Stimulated activated CD4-positive, alpha-beta T cell treated with anti-CD3 and anti-CD28 coated beads, Interleukin-1b, Interleukin-23, amount 100 ng/mL, for 4 hours (primary cell): ENCODE measurements at places on chromosomes 2 and 18.

DNA sequence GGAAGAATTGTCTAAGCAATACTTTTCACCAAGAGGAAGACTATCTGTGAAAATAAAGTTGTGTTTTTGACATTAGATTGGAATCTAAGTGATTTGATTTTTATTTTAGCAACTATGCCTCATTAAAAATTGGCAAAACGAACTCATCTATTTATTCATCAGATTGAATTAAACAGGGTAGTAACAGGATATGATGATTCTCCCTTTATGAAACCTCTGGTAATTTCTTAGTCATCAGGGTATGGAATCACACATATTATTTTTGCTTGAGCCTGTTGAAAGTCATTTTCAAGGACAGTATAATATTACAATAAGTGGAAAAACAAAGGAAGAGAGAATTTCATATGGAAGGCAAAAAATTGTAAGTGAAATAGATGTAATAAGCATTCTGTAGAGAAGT lies 22.0 kb downstream of the ZNF804A start:
- no peak for DNase-seq

GRCh38 chr2:201908901-201909300 lies 102.6 kb downstream of the CDK15 start:
- no peak for DNase-seq

- DNase-seq, result no peak
These were observed 99.4 kb upstream of the TEX51 start for GRCh38 chr2:126799301-126799700.

GRCh38 chr18:2111456-2111855 lies 459.8 kb downstream of the METTL4 start:
- DNase-seq, result no peak

GRCh38 chr18:31721601-31722000 lies 37.2 kb upstream of the B4GALT6 start:
- DNase-seq, result no peak

DNA sequence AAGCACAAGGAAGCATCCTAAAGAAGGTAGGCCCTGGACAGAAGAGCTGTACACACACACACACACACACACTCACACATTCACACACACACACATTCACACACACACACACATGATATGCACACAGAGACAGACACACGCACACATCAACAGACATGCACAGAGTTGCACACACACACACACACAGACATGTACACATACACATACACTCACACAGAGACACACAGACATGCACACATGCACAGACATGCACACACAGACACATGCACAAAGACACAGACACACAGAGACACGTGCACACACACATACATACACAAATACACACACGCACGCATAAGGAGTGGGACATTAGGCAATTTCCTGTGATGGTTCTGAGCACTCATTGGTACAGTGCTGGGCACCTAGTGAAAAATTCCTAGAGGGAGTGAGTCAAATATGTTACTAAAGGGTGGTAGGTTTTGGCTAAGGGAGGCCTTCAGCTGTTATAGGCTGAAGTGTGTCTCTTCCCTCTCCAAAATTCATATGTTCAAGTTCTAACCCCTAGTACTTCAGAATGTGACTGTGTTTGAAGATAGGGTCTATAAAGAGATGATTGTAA lies 26.4 kb downstream of the THNSL2 start:
- DNase-seq, result no peak

DNA sequence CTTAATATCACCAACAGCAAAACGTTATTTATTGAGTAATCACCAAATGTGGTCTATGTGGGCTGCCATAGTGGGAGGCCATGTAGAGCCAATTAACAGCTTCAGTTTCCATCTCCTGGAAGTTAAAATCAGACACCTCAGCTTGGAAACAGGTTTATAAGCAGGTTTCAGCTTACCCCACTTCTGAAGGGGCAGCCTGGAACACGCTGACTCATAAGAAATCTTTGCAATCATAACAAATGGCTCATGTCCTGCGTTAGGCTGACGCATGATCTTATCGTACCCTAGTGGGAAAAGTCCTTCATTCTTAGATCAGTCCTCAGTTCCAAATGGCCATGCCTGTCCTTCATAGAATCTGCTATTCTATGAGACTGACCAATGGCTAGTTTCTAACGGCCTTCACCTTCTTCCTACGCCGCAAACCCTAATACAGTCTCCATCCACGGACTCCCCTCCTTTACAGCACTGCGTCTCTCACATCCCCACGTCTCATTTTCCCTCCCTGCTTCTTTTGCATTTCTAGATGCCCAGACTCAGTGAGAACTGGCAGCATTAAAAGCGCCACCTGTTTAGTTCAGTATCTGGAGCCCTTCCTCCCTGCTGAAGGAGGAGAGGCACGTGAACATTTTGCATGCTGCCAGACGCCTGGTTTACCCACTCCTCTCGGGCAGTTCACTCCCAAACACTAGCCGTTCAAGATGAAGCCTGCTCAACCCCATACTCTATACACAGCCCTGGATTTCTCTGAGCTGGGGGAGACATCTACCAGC lies 24.2 kb upstream of the BZW1 start:
- no peak for DNase-seq

GRCh38 chr2:183995632-183996031 lies 602.7 kb upstream of the ZNF804A start:
- DNase-seq, result no peak

- no peak for DNase-seq
These were observed 419.5 kb upstream of the CHST9 start for GRCh38 chr18:27604583-27604982.

GRCh38 chr2:234694244-234695013 lies 197.5 kb upstream of the ARL4C start:
- no peak for DNase-seq

DNA sequence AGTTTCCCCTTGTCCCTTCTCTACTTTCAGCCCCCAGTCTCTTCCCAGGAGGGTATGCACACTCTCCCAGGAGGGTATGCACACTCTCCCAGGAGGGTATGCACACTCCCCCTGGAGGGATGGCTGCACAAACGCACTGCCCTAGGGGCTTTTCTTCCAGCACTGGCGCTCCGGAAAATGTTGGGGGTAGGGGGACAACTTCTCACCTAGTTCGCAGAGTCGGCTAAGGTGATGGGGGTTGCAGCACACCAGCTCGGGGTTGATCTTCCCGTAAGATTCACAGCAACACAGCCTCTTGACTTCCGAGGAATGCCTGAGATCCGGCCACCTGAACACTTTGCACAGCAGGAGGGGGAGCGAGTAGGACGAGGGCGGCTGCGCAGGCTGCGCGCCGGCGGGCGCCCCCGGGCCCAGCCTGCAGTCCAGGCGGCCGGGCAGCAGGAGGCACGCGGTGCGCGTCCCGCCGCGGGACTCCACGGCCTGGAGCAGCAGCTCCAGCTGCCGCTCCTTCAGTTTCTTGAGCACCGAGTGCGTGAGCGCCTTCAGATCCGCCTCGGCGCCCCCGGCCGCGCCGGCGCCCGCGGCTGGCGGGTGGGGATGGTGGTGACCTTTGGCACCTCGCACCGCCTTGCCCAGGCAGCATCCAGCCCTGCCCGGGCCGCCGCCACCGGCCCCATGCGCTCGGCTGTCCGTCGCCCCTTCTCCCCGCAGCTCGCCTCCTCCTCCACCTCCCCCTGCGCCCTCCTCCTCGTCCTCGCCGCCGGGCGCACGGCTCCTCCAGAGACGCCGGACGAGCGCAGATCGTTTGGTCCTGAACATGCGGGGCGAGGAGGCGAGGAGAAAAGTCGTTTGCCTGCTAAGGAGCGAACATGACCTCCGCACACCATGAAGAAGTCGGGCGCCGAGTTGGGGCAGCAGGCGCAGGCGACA lies 894 bp downstream of the SMAD7 start:
- DNase-seq, result no peak

DNA sequence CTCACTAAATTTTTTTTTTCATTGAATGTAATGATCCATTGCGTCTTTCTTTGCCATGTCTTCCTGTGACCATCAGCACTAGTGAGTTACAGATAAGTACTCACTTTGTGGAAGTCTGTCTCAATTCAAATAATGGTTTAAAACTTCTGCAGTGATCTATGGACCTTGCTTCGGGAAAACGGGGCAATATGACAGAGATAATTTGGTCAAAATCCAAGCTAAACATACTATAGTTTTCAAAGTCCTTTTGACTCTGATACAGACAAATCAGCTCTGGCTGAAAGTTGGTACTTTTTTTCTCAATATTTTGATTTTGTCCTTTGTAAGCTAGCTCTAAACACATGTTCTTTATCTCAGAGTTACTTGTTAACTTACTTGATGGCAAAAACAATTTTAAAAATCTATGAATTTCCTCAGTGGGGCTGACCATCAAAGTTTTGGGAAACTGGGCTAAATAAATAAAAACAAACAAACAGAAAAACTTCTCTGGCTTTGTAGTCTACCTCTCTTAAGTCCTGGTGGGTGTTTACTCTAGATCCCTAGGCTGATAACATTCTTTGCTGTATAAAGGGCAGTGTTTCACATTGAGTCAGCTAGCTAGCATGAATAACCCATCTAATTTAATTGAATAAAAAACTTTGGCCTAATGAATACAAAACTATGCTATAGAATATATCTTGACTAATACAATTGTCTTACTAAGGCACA lies 327.6 kb downstream of the RDH14 start:
- DNase-seq, result no peak

- DNase-seq, result no peak
These were observed 7.0 kb upstream of the AOX1 start for GRCh38 chr2:200578778-200579177.

GRCh38 chr2:142907653-142908052 lies 30.2 kb downstream of the KYNU start:
- DNase-seq, result no peak

DNA sequence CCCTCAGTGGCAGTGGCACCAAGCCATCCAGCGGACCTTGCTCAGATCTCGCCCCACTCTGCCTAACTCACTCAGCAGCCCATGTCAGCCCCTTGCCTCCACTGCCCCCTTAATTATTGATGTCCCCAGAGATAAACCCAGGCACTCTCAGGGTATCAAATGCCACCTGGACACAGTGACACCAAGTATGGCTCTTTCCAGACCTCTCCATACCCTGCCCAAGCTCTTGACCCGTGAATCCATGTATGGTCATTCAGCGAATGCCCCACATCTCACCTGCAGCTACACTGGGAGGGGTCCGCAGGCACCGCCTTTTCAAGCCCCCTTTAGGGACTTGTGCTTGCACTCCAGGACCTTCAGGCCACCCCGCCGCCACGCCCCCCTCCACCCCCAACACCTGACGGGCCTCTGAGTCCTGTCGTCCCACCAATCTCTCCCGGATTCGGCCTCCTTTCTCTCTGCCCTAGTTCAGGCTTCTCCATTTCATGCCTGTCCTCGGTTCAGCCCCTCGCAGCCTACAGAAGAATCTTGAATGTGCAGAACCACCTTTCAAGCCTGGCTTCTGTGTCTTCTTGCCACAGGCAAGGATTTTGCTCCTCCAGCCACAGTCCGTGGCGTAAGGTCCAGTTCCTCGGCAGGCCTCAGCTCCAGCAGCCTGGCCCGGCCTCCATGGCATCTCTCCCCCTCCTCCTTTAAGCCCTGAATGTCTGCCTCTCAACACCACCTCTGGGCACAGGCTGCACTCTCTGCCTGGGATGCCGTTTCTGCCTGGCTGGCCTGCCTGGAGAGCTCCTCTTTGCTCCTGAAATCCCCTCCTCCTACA lies 54.1 kb upstream of the ODC1 start:
- DNase-seq, result no peak

DNA sequence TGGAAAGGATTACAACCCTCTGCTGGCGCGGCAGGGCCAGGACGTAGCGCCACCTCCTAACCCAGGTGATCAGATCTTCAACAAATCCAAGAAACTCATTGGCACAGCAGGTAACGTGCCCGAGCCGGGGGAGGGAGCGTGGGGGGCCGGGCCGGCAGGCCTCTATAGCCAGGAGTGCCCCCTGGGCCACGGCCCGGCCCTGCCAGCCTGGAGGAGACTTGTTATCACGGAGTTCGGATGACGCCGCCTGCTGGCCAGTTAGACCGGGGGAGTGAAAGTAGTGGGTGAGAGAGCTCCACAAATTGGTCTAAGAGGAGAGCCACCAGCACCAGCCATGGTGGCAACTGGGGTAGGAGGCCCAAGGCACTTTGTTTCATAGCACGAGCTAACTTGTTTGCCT lies 8.6 kb upstream of the TMEM214 start:
- DNase-seq, result no peak

DNA sequence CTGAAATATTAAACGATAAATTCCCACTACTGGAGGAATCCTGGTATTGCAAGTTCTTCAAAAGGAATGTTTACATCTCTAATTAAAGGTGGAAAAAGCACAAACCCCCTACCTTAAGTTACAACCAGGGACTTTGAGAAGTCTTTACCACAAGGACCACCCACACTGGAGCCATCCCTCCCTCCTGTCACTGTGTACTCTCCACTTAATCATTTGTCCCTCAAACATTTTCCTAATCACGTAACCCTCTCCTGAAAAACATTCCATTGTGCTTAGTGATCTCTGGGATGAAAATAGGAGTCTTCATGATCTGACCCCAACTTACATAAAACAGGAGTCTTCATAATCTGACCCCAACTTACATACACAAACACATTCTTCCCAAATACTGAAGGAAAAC lies 85.7 kb downstream of the SUCLG1 start:
- DNase-seq, result no peak

DNA sequence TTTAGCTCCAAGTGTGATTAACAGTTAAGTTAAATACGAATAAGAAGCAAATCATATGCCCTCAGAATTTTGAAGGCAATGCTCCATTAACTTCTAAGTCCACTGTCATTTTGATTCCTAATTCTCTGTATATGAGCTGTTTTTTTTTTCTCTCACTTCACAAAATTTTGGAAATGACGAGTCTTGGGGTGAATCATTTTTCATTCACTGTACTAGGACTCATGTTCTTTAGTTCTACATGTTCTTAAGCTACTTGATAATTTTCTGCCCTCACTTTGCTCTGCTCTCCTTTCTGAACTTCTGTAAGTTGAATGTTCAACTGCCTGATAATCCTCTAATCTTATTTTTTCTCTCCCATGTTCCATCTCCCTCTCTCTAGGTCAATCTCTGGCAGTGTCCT lies 141.0 kb downstream of the THADA start:
- DNase-seq, result no peak
